ENCODE measurements at places on chromosomes 11 and 22.

DNA sequence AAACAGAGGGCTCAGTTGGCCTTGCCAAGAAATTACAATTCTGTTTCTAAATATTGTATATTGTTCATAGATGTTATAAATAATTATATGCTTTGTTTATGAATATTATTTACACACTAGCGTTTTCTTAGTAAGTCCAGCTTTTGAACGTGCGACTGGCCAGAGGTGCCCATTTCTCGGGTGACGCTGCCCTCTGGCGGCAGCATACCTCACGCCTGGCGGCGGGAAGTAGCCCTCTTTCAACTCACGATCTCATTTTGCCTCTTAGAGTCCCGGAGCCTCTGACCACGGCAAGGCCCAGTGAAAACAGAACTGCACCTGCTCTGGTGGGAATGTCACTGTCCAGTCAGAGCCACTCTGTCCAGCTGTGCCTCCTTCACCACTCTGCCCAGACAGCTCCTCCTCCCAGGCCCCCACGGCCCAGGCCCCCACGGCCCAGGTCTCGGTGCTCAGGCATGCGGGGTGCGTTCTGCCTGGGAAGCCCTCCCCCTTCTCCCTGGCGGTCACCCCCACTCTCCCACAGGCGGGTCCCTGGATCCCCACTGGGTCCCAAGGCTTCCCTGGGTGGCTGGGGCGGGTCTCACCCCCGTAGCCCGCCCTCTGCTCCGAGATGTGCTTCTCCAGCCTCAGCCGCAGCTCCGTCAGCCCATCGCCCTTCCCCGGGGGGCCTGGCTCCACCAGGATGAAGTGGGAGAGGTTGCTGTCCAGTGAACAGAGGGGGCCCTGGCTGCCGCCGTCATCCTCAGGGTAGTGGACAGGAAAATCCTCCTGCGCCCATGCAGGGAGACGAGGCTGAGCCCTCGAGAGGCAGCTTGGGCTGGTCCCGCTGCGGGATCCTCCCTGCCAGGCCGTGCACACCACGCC lies 19.3 kb downstream of the TSSC4 start:
- DNase-seq: peak; percentile 63

DNA sequence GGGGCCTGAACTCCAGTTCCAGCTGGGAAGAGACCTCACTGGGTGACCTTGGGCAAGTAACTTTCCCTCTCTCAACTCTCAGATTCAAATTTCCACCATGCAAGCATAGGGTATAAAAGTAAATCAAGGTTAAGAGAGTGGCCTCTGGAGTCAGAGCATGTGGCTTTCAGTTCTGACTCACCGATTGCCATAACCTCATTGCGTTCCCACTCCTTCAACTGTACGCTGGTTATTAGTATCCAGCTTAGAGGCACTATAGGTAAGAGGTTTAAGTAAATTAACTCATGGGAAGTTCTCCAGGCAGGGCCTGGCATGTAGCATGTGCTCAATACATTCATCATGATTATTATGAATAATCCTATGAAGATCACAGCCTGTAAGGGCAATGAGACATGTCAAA lies 88.3 kb downstream of the FBXO7 start:
- no peak for DNase-seq

- DNase-seq: no peak
Measured at GRCh38 chr11:79077702-79078330, 363.0 kb downstream of the TENM4 start.

DNA sequence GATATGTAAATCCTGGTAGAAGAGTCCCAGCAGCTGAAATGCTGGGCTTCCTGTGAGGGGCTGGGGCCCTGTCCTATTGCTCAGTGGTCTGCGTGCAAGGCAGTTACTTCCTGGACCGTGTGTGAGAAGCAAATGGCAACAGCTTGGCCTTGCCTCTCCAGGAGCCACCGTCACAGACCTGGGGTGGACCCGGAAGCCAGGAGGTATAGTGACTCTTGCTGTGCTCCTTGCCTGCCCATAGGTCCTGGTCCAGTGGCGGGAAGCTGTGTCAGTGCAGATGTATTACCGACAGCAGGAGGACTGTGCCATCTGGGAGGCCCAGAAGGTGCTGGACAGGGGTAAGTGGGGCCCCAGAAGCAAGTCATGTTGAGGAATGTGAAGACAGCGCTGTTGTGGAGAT lies 54.3 kb downstream of the PISD start:
- DNase-seq: no peak

DNA sequence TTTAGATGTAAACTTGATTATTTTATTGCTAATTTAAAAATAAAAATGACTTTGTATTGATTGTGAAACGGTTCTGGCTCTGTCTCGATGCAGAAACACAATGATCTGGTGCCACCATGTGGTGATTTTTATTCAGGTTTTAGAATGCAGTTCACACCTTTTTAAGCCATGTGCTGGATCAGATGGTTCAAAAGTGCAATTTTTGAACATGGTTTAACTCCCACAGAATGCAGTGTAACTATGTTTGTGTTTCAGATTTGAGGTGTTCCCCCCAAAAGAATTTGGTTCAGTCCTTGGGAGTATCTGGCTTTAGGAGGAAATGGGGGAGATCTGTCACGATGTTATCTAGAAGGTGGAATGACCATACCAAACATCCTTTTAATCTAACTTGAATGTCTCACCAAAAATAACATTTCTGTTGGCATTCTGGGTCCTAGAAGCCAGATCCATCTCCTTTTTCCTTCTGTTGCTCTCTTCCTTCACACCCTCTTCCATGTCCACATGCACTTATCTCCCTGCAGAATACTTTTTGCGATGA lies 7.9 kb downstream of the MRPL16 start:
- DNase-seq: peak; percentile 21

DNA sequence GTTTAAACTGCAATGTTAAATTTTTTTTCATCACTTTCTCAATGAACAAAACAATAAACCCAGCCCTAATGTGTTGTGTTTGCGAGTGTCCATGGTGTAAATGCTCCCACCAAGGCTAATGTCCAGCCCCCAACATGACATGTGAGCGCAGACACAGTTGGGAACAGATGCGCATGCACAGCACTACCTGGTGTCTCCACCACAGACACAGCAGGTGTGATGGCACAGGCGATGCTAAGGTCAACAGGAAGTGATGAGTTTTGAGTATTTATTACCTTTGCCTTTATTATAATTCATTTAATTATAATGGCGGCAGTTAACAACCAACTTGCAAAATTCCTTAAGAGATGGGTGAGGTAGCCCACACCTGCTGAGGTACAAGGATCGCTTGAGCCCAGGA lies 42.9 kb downstream of the MICAL3 start:
- no peak for DNase-seq

DNA sequence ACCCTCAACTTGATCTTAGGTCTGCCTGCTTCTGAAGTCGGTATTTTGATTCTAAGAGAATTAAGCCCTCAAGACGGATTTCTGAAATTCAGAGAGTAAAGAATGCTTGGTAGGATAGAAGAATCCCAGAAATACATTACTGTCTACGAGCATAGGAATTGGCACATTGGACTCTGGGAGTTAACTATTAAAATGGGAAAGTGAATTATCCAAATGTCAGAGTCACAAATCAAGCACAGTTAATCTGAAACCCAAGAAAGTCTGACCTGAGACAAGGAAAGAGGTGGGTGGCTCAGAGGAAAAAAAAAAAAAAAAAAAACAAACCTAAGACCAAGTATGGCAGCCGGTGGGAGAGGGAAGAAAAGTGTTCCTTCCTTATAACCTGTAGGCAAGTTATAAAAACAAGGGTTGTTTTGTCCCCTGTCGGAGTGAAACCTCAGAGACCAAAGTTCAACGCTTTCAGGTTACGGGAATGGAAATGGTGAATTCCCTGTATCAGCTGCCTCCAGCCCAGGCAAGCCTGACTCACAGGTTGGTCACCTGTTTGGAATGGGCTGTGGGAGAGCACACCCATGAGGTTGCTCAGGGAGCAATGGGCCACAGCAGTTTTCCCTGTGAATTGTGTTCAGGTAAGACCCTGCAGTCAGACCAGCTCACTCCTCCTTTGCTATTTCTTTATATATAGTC lies 139.0 kb downstream of the ETS1 start:
- DNase-seq: no peak

GRCh38 chr11:1702506-1702905 lies 5.5 kb downstream of the KRTAP5-6 start:
- no peak for DNase-seq

GRCh38 chr11:126153972-126154371 lies 57.5 kb downstream of the RPUSD4 start:
- no peak for DNase-seq

DNA sequence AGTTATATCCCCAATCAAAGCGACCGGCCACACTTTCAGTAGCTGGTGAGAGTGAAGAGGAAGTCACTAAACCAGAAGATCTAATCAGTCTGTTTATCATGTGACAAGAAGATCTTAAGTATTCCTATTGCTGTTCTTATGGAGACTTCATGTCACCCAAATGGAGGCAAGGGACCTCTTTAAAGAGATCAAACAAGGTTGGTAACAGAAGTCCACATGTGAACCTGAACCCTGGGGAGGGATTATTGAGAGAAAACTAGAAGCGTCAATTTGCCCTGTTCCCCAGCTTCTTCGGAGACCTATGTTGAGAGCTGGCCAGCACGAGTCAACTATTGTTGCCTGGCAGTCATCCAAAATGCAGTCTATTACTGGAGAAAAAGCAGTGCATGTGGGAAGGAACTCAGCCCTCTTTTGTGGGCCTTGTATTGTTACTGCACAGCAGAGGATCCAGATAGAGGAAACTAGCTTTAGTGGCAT lies 76.9 kb upstream of the CTSC start:
- DNase-seq: peak; percentile 17

GRCh38 chr11:6326985-6327384 lies 6.7 kb upstream of the CAVIN3 start:
- no peak for DNase-seq

- no peak for DNase-seq
Measured at GRCh38 chr11:63880403-63880790, 36.6 kb downstream of the RCOR2 start.

DNA sequence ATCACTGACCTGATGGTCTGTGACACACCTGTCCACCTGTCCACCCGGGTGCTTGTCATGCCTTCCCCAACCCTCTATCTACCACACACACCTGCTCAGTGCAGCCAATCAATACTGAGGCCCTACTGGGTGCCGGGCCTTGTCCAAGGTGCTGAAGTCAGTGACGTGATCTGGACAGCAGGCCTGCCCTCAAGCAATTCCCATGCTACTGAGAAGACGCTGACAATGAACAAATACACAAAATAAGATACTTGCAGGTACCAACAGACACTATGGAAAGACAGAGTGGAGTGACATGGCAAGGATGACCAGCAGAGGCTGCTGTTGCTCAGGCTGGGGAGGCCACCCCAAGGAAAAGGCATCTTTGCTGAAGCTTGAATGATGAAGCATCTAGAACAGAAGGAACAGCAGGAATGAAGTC lies 21.2 kb downstream of the PLAAT3 start:
- no peak for DNase-seq

DNA sequence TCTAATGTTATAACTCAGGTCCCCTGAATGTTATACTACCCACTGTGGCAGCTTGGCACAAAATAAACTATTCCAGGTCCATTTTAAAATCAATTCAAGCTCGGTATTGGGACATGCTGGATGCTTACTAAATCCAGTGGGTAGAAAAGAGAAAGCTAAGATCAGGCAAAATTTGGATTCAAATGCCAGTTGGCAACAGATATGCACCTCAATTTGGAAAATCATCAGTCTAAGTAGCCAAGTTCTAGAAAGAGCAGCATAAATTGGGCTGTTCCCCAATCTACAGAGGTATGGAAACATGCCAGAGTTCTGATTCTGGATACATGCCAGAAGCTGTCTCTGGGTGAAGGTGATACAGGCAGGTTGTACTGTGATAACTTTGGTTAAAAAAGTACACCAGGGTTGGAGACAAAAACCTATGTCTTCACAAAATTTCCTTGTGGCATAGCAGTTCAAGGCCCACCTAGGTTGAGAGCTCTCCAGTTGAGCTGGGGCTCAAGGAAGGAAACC lies 427.8 kb downstream of the LRRC4C start:
- DNase-seq: no peak

DNA sequence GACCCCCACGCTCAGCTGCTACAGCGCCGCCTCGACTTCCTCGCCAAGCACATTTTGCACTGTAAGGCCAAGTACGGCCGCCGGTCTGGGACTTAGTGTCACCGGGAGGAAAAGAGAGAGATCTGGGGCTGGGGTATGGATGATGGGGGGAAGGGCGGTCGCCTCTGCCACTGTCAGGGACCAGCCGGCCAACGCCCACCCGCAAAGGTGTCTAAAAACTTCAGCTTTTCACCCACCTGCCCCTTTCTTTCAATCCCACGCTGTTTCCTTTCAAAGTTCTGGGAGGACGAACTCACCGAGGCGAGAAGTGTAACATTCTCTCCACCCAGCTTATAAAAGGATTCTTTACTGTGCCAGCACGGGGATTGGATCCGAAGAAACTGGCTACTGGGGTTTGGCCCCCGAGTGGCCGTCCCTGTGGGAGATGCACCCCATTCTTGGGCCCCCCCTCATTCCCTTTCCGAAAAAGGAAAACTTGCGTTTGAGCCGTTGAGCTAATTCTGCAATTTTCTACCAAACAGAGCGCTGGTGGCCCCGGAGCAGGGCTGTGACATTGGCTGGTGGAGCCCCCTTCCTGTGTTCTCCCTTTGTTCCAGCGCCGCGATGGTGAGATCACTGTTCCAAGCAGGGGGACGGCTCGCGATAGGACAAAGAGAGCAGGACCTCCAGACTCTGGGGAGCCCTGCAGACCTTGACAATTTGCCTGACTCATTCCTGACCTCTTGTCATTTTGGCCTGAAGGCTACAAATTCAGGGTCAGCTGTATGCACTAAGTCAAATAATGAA lies 1.8 kb downstream of the FJX1 start:
- DNase-seq: no peak

GRCh38 chr11:128375961-128376360 lies 211.4 kb downstream of the ETS1 start:
- DNase-seq: no peak

- DNase-seq: no peak
Measured at GRCh38 chr11:73267906-73268540, 4.1 kb upstream of the P2RY6 start.

DNA sequence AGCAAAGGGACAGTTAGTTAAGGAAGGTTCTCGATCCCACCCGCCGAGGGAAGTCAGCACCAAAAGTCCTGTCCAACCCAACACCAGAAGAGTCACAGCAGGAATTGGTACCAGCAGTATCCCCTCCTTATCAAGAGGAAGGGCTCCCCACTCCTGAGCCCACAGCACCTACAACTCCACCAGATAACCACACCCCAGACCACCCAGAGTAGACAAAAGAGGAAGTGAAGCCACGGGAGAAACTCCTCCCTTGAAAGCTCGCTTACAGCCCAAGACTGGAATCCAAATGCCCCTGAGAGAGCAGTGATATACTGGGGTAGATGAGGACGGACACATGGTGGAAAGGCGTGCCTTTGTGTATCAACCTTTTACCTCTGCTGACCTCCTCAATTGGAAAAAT lies 7.3 kb upstream of the CD5 start:
- no peak for DNase-seq

- DNase-seq: no peak
Measured at GRCh38 chr11:44264761-44265160, 45.2 kb downstream of the ALX4 start.
